Caco-2 (cell line): ENCODE measurements at places on chromosomes 16 and 17. TPM values are rescaled to one million over a fixed set of nuclear protein-coding genes. Genes with fewer than 3 reads are reported as not detected.

- H3K4me1 ChIP-seq: no peaks in the 10 kb centered on the region
- H3K36me3 ChIP-seq: peaks cover 13% of the 10 kb centered on the region
- H3K4me3 ChIP-seq: no peak overlapping the region
- no peaks in the 10 kb centered on the region for H3K27me3 ChIP-seq
- no peak overlapping the region for H3K27ac ChIP-seq
- no peak for DNase-seq
These were observed 38.7 kb downstream of the STH start for GRCh38 chr17:46037722-46038255.

The TERB1 gene
- not detected in 2 replicates for total RNA-seq

GRCh38 chr17:77456271-77456950, 315.6 kb downstream of the SEC14L1 start:
- no peaks in the 10 kb centered on the region for H3K27me3 ChIP-seq
- no peak overlapping the region for H3K27ac ChIP-seq
- H3K36me3 ChIP-seq: no peaks in the 10 kb centered on the region
- H3K4me1 ChIP-seq: peaks cover 46% of the 10 kb centered on the region
- no peak overlapping the region for H3K4me3 ChIP-seq

GRCh38 chr16:2532494-2533141, 1.4 kb upstream of the CEMP1 start:
- peaks cover 17% of the 10 kb centered on the region for H3K4me1 ChIP-seq
- peak overlapping the region; percentile 94 for H3K27ac ChIP-seq
- peaks cover 2% of the 10 kb centered on the region for H3K36me3 ChIP-seq
- H3K4me3 ChIP-seq: peak overlapping the region; percentile 78
- DNase-seq: peak; percentile 92
